ENCODE measurements at places on chromosomes 4 and X.

GRCh38 chr4:8577046-8577445 lies 3.1 kb upstream of the GPR78 start:
- DNase-seq = no peak

DNA sequence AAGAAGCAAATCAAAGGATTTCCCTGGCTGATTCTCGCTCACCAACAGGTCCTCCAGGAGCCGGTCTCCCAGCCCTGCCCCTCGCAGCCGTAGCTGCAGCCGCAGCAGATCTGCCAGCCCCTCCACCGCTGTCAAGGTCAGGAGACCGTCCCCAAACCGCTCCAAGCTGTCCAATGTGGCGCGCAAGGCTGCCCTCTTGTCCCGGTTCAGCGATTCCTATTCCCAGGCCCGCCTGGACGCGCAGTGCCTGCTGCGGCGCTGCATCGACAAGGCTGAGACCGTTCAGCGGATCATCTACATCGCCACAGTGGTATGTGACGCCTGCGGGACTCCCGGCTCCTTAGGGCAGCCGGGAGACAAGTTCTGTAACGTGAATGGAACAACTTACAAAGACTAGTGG lies 25.6 kb downstream of the SPATA18 start:
- DNase-seq = no peak

- peak; percentile 66 for DNase-seq
Observed at GRCh38 chr4:108247387-108248049, 78.8 kb upstream of the LEF1 start.

DNA sequence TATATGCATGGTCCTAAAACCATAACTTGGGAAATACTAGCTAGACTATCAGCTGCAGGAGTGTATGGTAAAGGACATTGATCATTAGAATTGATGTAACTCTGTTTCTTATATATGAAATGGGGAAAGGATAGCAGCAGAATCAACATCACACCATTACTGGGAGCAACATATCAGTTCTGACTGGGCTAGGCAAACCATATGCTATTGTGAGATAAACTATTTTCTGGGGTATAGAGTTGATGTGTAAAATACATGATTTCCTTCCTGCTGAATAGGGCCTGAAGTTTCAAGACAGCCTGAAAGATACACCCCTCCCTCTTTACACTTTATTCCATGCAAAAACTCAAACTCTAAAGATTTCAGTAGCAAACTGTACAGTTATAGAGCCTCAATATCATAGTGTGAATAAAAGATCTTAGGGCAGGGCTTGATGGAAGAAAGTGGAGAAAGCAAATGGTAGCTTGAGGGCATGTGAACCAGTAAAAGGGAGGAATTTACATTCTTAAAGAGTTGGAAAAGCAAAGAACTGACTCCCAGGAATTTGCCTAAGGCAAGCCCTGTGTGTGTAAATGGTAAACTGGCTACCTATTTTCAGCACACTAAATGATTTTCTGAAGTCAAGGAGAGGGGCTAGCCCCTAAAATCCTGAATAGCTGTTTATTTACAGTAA lies 404.1 kb downstream of the MAPK10 start:
- DNase-seq = no peak

- DNase-seq = no peak
Observed at GRCh38 chrX:13220916-13221315, 98.9 kb downstream of the ATXN3L start.

All from NCI-H345 (cell line).